ENCODE measurements at places on chromosomes 5 and 9.
A peak's percentile ranks its signal among the peaks of the same experiment; 100 is the strongest.

- no peak for DNase-seq
Measured at GRCh38 chr9:79006546-79006945, 565.2 kb upstream of the TLE4 start.

GRCh38 chr5:113901718-113902117 is 388.2 kb downstream of the YTHDC2 start:
- DNase-seq: no peak

GRCh38 chr5:52743970-52744369 is 43.7 kb upstream of the ITGA1 start:
- DNase-seq: no peak

DNA sequence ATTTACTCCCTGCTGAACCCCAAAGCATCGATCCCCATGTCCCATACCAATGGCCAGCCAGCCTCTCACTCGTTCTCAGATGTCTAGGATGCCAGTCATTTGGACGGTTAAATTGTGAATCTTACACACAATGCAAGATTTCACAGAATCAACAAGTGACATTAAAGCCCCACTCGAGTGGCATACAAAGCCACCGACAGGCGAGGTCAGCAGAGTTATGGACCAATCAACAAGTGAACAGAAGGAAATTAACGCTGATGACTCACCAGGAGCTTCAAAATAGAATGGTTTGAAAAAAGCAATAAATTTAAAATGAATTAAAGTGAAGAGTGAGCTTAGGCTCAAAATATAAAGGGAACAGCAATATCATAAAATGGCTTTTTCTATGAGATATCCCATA is 8.2 kb upstream of the RUFY1 start:
- no peak for DNase-seq

DNA sequence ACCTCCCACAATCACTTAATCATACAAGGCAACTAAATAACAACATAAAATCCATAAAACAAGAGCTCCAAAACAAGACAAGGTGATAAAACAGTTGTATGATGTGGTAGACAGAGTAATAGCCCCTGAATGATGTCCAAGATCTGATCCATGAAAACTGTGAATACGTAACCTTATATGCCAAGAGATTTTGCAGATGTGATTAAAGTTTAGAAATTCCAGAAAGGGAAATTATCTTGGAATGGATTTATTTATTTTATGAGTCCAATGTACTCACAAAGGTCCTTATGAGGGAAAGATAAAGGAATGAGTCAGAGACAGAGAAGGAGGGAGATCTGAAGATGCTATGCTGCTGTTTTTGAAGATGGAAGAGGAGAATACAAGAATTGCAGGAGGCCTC is 1775.7 kb upstream of the C9orf72 start:
- no peak for DNase-seq

DNA sequence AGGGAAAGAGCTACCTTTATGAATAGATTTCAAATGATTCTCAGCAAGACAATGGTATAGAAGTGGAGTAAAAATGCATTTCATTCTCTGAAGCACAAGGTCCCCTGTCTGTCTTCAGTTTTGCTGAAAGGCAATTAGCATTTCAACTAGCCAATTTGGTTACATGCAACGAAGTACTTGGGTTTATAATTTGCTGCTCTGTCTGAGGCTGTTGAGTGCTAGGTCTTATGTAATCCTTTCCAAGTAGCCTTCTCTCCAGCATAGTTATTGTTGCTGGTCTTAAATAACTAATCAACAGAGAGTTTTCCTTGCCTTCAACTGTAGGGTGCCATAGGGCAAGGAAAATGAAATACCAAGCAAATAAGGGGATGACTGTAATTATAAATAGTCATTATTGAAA is 4.5 kb downstream of the ADGRV1 start:
- no peak for DNase-seq

DNA sequence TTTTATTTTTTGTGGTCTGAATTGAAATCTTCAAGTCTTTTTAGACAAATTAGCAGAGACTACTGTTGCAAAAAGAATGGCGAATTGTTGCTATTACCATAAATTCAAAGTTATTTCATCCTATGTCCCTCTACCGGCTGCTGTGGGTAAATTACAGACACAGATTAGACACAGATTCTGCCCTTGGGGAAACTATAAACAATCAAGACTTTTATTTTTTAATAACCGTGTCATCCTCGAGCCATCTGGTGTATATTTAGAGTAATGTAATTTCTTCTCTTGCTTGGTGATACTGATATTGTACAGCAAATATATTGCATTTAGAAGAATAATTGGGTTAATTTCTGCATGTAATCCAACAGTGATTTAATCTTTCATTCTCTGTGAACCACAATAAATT is 228.0 kb upstream of the ADAMTSL1 start:
- DNase-seq: no peak

GRCh38 chr5:5967944-5968343 is 410.4 kb downstream of the MED10 start:
- no peak for DNase-seq

DNA sequence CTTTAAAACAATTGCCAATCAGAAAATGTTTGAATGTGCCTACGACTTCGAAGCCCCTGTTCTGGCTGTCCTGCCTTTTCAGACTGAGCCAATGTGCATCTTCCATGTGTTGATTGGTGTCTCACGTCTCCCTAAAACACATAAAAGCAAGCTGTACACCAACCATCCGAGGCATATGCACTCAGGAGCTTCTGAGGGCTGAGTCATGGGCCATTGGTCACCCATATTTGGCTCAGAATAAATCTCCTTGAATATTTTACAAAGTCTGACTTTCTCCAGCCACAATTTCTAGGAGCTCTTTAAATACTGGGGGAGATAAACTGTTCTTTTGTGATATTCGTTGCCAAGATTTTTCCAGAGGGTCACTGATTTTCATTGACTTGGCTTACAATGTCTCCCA is 53.9 kb downstream of the C9orf57 start:
- DNase-seq: no peak

DNA sequence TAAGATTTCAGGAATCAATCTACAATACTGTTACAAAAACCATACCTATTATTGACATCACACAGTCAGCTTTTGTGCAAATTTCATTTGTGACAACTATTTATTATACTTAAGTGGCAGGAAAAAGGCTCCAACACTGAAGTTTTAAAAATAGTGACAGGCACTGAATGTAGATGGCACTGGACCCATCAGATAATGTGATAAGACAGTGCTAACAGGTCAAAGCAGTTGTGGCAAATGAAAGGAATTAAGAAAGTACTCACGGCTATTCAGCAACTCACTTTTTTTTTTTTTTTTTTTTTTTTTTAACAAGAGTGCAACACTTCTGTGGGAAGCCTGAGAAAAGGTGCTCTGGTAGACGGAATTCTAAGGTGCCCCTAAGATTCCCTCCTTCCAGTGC is 115.0 kb upstream of the MEF2C start:
- DNase-seq: no peak

DNA sequence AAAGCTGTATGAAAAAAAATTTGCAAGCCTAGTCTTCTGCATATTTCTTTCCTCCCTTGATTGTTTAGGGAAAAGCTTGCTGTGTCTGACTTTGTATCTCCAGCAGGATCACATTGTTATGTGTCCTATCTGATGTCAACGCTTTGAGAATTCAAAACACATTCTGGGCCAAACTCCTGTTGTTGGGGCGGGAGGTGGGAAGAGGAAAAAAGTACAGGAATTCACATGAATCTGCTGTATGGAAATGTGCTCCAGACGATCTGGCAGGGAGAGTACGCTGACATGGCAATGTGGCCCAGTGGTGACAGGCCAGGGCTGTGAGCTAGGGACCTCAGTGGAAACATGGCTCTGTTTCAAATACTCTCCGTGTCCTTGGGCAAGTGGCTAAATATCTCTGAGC is 87.4 kb upstream of the GNA14 start:
- no peak for DNase-seq

GRCh38 chr5:32127711-32128110 is 46.4 kb downstream of the GOLPH3 start:
- no peak for DNase-seq

DNA sequence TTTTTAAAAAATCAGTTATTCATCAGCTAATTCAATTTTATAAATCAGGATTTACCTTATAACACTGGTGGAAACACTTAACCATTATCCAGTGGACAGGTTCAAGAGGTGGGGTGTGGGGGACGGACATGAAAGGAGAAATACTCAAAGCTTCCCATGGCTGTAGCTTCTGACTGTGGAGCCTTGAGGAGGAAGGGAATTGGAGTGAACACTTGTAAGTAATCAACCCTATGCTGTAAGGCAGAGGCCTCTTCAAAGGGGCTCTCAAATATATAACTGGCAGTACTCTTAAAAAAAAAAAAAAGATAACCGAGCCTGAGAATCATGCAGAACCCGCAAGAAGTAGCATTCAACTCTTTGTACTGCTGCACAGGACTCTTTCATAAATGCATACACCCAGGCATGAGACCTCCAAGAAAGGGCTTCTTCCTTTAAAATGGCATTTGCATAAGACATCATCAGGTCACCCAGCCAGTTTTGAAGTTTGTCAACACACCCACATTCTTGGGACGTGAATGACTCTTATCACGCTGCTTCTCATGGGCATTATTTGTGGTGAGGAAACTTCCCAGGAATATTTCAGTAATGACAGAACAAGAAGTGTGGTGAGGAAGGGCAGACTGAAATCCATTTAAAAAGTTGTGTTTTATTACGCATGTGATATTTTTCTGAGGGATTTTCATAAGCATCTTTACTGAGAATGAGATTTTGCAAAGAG is 8.1 kb downstream of the OSMR start:
- DNase-seq: no peak

- DNase-seq: peak; percentile 82
Measured at GRCh38 chr9:14693251-14693861, at the start of gene ZDHHC21. Gene ZDHHC21, minus strand, starts transcription at chr9:14693432. Its CDS starts 19,092 bp downstream, at chr9:14674340.

DNA sequence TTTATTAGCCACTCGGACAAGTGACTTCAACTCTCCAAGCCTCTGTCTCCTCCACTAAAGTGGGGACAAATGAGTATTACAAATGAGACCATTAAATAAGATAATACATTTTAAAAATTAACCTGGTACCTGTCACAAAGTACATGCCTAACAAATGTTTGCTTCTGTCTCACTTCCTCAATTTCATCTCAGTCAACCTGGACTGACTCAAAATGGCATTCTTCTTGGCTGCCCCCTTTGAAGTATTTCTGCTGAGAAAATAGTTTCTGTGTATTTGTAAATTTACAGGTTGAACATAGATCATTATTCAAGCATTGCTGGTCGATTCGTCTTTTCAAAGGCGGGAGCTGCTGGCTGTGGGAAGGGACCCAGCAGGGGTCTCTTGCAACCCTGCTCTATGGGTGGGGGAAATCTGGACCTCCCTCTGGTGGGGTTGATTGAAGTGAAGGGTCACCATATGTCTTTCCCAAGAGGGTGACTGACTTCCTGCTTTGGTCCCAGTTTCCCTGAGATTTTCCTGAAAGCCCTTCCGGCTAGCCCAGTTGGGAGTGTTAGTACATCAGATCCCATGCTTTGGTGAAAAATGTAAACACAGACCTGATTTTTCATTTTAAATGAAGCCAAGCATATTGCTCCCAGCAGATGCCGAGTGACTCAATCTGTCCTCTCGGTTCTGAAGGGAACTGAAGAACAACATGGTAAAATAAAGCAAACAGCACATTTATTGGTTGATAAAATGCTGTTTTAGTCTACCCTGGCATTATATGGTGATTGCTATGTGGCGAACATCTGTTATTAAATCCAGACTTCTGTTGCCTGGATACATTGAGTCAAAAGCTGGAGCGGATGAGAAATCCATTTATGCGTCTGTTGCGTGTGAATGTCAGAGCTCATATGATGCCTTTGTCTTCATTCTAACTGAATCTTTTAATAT is 73.0 kb downstream of the KCNIP1 start:
- no peak for DNase-seq

DNA sequence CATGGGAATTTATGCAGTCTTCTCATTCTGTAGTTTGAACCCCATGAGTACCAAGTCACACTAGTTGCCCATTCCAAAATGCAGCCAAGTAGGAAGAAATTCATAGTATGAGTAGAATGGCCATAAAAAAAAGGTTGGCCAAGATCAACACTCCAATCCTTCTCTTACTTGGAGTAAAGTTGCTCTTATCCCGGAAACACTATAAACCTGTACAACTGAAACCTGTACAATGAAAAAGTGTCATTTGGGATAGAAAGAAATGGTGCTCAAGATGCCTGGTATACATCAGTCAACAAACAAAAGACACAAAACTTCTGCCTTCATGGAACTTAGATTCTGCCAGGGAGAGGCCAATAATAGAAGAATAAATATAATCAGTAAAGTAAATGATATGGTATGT is 325.0 kb downstream of the NFIB start:
- DNase-seq: no peak

GRCh38 chr5:149323621-149324205 is 21.6 kb upstream of the GRPEL2 start:
- DNase-seq: no peak

DNA sequence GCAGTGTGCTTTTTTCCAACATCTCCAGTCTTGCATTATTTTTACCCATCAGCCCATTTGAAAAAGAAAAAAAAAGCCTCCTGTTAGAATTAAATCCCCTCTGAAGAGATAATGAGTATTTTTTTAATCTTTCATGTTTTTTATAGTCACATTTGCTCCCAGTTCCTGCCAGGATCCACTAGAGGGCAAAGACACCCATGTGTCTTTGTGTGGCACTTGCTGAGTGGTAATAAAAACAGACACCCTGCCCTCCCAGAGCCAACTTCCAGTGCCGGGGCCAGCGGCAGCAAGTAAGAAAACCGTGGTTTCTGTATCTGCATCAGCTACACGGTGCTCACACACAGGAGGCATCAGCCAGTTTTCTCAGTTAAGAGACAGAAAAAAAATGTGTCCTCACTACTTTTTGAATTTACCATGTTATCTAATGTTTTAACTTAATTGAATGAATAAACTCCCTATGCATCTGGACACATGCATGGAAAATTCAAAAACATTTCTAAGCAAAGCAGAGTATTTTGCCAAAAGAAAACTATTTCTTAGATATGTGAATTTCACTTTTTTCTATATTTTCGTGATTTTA is 70.2 kb upstream of the PLEKHG4B start:
- DNase-seq: no peak

- no peak for DNase-seq
Measured at GRCh38 chr5:78268356-78268755, 26.1 kb downstream of the AP3B1 start.

DNA sequence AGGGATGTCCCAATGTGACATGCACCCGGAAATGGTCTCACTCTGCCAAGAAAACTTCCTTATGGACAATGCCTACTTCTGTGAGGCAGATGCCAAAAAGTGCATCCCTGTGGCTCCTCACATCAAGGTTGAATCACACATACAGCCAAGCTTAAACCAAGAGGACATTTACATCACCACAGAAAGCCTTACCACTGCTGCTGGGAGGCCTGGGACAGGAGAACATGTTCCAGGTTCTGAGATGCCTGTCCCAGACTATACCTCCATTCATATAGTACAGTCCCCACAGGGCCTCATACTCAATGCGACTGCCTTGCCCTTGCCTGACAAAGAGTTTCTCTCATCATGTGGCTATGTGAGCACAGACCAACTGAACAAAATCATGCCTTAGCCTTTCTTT is 37.6 kb upstream of the CCDC152 start:
- DNase-seq: no peak

GRCh38 chr9:94956731-94957130 is 230.2 kb downstream of the AOPEP start:
- no peak for DNase-seq

GRCh38 chr9:18268381-18268780 is 205.6 kb upstream of the ADAMTSL1 start:
- no peak for DNase-seq

GRCh38 chr5:7970816-7971215 is 101.9 kb downstream of the MTRR start:
- no peak for DNase-seq
